ENCODE measurements at places on chromosomes 2 and 18.
A peak's percentile ranks its signal among the peaks of the same experiment; 100 is the strongest.

GRCh38 chr18:48897531-48897930 is 53.2 kb downstream of the SMAD7 start:
- no peak for DNase-seq

DNA sequence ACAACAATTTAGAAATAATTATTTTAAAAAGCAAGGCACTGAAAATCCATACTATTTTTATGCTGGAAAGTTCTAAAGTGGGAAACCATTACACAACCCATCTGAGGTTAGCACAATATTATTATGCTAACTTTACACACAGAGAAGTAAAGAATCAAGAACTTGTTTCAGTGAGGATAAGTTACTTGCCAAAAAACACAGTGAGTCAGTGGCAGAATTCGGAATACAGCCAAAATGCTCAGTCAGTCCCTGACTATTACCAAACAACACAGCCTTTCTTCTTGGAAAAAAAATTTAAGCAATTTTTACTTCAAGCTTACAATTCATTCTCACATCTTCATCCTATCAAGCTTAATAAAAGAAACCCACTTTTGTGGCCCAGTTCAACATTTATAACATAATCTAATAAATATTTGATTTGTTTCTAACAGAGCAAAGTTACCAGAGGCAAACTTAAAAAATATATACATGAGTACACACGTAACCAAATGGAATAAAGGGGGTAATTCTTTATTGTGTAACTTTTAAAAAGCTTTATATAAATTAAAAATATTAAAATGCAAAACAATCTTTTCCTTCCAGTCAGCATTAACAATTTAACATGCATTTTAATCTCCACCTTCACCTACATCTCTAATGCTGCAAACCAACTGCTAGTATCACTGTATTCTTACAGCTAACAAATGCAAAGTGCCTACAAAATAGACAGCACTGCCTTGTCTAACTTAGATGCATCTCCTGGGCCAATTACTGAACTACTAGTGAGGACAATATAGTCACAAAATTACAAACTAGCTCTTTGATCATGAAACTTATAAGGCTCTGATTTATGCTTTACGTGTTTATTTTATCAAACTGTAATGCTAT is 55.2 kb downstream of the CCDC88A start:
- DNase-seq: no peak

DNA sequence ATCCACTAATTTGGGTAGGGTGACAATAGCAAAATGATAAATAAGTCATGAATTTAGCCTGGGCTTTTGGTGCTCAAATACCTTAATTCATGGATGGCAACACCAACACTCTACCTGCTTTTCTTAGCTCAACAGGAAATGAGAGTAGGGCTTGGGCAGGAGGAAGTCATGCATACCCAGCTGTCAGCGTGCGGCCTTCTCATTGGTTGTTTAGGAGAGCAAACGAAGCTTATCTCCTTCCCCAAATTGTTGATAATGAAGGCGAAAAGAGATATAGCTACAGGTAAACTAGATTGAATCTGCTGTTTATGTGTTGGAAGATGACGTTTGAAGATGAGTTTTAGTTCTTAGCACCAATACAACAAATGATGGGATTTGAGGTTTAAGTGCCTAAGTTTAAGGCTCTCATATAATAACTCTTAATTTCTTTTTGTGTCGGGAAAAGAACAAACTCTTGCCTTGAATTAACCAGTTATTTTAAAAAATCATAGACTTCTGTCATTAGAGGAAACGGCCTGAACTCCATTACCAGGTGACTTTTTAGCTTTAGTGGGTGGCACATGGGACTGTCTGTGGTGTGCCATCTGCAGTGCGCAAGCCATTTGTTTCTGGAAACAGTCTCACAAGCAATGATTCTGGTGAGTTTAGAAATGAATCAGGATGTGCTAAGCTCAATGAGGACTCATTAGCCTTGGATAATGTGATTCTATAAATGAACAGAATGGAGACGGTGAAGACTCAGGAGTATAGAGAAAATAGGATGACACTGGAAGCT is 19.8 kb downstream of the MAP4K4 start:
- no peak for DNase-seq

- peak; percentile 61 for DNase-seq
Measured at GRCh38 chr18:47935321-47936055, 5.0 kb upstream of the SMAD2 start.

- DNase-seq: no peak
Measured at GRCh38 chr2:69689466-69689865, 45.9 kb upstream of the AAK1 start.

Measured in COR-L47 (cell line).